ENCODE measurements at places on chromosomes 6 and 20.

- no peak for DNase-seq
Observed at GRCh38 chr6:47360388-47360787, 50.7 kb upstream of the TNFRSF21 start.

DNA sequence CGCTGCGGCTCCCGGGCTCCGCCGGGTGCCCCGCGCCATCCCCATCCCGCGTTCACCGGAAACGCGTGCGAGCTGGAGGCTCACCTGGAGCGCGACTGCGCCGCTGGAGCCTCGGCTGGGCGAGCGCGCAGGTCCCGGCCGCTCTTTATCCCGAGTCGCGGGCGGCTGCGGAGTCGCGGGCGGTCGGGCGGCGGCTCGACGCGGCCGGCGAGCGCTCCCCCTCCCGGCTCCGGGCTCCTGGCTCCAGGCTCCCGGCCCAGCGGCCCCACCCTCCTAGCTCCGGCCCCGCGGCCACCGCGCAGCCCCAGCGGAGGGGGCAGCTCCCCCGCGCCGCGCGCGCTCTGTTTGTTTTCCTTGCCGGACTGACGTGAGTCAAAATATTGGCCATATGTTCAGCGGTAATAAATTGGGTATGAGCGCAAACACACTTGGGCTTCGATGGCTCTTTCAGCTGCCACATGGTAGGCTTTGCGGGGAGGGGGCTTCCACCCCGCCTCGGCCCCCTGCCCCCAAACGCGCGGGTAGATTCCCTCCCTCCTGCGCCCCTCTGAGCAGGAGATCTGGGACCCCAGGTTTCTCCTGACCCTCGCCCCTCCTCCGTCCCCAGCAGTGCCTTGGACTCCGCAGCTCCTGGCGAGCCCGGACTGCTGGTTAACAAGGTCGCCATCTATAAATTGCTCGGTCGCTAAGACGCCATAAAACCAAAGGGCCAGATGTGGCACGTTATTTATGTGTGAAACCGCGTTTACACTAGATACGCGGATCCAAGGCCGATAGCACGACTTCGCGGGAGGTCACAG, 8.8 kb upstream of the NKX2-2 start:
- DNase-seq: no peak

DNA sequence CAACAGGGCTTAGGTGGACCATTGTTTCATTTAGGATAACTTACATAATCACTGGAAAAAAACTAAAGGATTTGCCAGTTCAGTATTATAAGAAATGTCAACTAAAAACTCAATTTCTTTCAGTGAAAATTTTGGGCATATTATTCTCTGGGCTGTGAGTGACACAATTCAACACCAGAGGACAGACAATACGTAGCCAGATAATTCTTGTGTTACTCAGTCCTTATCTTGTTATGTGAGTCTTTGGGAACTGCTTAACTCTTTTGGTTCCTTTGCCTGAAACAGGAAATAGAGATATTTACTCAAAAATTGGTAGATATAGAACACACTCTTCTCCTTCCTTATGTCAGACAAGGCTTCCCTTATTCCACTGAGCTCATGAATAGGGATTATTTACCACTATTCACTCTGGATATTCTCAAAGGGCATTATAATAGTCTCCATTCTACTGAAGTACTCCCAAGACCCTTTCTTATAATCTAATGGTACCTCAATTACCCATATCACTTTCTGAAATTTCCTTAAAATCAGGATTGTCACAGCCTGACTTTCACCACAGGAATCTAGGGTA, 4.9 kb upstream of the BEND6 start:
- DNase-seq: no peak

DNA sequence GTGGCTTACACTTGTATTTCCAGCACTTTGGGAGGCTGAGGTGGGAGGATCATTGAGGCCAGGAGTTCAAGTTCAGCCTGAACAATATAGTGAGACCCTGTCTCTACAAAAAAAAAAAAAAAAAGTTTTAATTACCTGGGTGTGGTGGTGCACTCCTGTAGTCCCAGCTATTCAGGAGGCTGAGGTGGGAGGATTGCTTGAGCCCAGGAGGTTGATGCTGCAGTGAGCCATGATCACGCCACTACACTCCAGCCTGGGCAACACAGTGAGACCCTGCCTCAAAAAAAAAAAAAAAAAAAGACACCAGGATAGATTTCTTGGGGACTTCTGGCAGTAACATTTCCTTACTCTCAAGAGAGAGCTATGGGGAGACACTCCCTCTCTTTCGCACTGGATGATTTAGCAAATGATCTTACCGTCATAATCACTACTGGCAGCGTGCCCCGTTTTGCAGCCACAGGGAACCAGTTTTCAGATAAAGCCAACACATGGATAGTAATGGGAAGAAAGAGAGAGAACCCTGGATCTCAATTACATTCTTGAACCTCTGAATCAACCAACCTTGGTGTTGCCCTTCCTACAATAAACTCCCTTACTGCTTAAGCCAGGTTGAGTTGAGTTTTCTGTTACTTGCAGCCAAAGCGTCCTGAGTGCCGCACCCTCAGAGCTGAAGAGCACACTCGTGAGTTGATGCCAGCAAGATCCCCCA, 18.1 kb upstream of the PTPN1 start:
- DNase-seq: no peak

GRCh38 chr6:130681028-130681427, 146.2 kb upstream of the SMLR1 start:
- DNase-seq: no peak

GRCh38 chr20:23318347-23318746, 32.2 kb upstream of the NXT1 start:
- DNase-seq: no peak

DNA sequence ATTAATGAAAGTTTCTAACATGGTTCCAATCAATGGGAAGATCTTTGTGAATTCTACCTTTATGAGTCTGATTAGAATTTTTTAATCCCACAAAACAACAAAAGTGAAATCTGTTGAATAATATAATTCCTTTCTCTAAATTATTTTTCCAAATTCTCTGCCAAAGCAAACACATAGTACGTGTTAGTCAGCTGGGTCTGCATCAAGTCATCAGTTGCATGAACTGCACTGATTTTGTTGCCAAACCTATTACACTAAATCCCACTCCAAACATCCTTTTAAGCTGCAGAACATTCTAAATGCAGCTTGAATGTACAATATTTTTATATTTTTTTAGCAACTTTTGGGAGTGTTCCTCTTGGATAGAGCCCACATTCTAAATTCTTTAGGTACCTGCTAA, 199.0 kb upstream of the HSF2 start:
- DNase-seq: no peak

- DNase-seq: no peak
Observed at GRCh38 chr6:39128106-39128505, 13.1 kb upstream of the SAYSD1 start.

GRCh38 chr6:113813142-113813541, 44.0 kb upstream of the MARCKS start:
- DNase-seq: no peak

GRCh38 chr6:142844065-142844755, 100.8 kb downstream of the HIVEP2 start:
- no peak for DNase-seq

DNA sequence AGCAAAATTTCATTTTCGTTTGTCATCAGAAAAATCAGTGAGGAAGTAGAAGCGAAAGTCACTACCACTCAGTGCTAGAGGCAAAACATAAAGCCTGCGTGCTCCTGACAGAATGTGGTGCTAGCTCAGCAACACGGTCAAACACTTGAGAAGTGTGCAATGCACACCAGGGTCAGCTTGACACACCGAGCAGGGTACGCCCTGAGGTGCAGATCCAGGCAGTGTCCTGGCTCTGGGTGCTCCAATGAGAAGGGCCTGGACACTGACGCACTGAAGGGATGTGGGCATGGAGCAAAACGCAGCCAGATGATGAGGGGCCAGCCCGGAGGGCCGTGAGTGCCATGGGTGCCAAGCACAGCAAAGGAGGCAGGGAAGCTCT, 5.9 kb downstream of the RNASET2 start:
- DNase-seq: no peak

DNA sequence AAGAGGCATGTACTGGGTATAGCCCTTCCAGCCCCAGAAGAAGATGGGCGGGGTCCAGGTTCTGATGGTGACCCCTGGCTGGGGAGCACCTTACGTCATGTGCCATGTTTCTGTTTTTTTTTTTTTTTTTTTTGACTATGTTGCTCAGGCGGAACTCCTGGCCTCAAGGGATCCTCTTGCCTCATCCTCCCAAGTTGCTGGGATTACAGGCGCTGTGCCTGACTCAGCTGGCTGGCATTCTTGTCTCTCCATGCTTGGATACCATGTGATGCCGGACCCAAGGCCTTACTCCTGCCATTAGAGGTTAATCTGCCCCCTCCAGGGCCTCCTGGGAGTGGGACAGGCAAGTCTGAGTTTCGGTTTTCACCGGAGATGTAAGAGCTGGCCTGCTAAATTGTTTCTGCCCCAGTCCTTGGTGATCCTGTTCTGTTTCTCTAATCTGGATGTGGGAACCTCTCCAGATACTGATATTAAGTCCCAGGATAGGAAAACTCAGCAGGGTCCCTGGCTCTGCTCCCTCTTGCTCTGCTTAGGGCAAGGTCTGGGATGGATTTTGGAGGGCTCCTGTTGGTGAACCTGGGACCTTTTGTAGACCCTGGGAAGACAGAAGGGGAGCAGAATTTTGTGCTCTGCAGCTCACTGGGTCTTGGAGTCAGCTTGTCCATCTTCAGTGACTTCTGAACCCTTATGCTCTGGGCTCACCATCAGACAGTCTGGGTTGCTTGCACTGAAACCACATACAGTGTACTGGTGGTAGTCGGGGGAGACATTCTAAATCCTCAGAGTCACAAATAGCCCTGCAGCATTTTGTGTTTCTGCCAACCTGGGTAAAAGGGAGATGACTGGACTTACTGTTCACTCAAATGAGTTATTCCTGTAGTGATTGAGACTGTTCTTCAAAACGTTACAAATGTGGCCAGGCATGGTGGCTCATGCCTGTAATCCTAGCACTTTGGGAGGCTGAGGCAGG, 45.1 kb downstream of the PTK7 start:
- no peak for DNase-seq

- DNase-seq: no peak
Observed at GRCh38 chr20:1788044-1788443, 107.2 kb upstream of the SIRPA start.

DNA sequence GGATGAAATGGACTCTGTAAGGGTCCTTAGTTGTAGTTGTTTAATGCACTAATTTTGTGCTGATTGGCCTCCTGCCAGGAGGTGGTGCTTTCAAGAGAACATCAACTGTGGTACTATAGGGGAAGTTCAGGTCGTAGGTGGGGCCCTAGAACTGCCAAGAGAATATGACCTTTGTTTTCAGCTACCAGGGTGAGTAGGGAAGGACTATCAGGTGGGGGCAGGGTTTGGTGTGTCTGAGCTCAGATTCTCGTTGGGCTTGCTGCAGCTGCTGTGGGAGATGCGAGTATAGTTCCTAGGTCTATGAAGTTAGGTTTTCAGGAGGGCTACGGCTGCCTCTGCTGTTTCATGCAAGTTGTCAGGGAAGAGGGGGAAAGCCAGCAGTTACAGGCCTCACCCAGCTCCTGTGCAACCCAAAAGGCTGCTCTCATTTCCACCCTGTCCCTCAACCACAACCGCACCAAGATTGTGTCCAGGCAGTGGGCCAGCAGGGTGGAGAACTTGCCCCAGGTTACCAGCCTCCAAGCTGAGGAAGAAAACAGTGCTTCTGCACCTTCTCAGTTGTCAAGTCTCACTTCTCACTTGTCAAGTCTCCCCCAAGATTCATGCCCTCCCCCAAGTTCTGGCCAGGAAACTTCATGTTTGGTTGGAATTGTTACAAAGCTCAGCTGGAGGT, 626.5 kb upstream of the MAP3K7 start:
- DNase-seq: no peak

- no peak for DNase-seq
Observed at GRCh38 chr6:16807956-16808355, 46.7 kb upstream of the ATXN1 start.

GRCh38 chr6:18495236-18495635, 108.1 kb downstream of the RNF144B start:
- DNase-seq: no peak
